CD14-positive monocyte (primary cell): ENCODE measurements at places on chromosomes 4 and X.

DNA sequence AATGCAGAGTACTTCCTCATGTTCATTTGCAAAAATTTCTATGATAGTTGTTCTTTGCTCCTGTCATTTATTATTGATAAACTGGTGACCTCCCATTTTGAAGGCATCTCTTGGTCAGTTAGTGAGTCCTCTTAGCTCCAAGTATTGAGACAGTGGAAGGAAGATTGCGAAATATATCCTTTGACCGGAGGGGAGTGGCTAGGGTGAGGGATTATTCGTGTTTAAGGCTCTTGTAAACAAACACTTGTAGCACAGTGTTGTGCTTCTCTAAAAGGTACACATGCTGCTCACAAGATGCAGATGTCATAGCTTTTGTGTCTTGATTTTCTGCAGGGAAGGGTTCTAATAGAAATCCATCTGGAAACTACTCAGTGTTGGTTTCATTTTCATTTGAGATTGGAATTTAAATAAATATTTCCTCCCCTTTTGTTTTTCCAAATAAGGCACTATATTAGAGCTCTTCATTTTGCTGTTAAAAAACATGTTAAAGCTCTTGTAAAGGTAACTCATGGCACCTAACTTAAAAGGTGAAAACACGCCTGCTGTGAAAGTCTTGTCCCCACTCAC lies 21.8 kb downstream of the TXLNG start:
- peak; percentile 36 for DNase-seq

DNA sequence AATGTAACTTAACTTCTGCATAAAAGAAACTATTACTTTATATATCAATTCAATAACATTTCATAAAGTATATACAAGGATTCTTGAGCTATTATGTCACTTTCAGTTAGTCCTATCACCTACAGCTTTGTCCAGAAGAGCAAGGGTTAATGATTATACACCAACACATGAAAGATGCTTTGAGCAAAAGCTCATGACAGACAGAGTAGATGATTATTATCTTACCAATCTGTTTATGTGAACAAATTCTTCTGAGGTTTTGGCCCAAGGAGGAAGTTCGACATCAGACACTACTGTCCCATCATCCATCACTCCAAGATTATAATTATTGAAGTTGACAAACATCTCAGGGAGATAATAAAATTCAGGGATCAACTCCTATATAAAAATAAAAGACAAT lies 166.7 kb upstream of the MAB21L2 start:
- no peak for DNase-seq

- DNase-seq = no peak
Observed at GRCh38 chr4:186024637-186025407, 44.1 kb upstream of the TLR3 start.

GRCh38 chr4:185671066-185671465 lies 135.8 kb upstream of the PDLIM3 start:
- DNase-seq = no peak

- no peak for DNase-seq
Observed at GRCh38 chrX:145623453-145623852, 194.2 kb upstream of the SLITRK2 start.

- peak; percentile 53 for DNase-seq
Observed at GRCh38 chrX:11756354-11757318, 1.4 kb upstream of the MSL3 start.

GRCh38 chrX:128458888-128459287 lies 406.7 kb upstream of the ACTRT1 start:
- DNase-seq = no peak

DNA sequence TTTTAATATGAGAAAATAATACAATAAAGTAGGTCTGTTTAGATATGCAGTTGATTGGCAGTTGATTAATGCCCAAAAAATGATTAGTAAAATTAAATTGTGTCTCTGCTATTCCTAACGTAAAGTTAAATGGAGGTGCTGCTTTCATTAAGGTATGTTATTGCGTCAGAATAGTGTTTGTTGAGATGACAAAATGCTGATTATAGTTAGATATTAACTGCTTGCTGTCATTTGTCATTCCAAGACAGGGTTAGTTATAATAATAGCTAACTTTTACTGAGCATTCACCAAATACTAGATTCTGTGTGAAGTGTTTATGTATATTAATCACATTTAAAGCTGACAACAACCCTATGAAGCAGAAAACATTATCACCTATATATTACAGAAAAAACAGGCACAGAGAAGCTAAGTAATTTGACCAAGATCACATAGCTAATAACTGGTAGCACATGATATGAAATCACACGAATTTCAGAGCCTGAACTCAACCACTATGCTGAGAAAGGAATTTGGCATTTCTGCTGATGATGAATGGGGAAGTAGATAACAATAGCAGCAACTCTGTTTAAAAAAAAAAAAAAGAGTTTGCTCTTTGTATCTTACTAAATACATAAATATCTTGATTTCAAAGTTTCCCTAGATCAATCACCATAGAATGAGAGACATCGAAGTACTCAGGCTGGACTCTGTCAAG lies 59.7 kb upstream of the WDR44 start:
- no peak for DNase-seq

DNA sequence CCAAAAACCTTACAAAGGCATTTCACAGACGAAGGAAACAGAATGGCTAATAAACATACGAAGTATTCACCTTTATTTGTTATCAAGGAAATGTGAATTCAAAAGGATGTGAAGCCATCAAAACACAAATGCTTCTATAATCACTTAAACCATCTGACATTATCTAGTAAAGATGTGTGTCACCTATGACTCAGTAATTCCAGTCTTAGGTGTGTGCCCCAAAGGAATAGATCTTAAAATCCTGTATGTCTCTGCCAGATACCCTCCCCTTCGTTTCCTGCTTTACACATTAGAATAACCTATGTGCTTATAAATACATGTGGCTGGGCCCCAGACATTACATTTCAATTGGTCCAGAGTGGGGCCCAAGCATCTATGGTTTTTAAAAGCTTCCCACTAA lies 41.8 kb upstream of the CEP135 start:
- no peak for DNase-seq

DNA sequence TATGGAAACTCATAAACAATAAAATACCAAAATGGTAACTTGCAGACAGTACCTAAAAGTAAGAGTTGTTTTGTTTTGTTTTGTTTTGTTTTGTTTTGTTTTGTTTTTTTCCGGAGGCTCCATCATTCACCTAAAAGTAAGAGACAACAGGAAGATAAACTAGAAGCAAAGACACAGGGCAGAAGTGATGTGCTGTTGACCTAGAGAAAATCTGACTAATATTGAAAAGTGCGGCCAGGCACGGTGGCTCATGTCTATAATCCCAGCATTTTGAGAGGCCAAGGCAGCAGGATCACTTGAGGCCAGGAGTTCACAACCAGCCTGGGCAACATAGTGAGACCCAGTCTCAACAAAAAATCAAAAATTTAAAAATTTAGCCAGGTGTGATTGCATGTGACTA lies 5.6 kb upstream of the CENPC start:
- no peak for DNase-seq

DNA sequence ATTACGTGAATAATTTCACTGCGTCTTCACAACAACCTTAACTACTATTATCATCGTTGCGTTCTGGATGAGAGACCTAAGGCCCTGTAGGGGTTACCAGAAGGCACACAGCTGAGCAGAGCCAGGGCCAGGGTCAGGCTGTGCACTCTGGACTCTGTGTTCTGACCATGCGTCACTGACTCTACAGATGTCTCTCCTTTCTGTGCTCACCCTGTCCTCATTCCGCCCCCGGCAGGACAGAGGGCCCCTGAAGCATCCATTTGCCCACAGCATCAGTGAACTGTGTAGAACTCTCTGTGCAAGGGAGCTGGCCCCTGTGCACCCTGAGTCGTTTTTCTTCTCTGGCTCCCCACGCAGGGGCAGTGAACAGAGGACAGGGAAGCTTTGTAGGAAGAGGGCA lies 21.3 kb downstream of the GPKOW start:
- no peak for DNase-seq
